Activated CD8-positive, alpha-beta memory T cell treated with anti-CD3 and anti-CD28 coated beads for 24 hours (primary cell): ENCODE measurements at places on chromosomes 2 and 18.
A peak's percentile ranks its signal among the peaks of the same experiment; 100 is the strongest.

- DNase-seq: peak; percentile 60
These were observed 1.8 kb upstream of the TBR1 start for GRCh38 chr2:161414042-161415033.

GRCh38 chr2:7570247-7570646 is 653.0 kb downstream of the RNF144A start:
- no peak for DNase-seq

GRCh38 chr18:58288921-58289797 is 245.1 kb downstream of the NEDD4L start:
- no peak for DNase-seq

- no peak for DNase-seq
These were observed 279.6 kb downstream of the TXNL1 start for GRCh38 chr18:56358608-56359280.

- peak; percentile 74 for DNase-seq
These were observed 72.8 kb upstream of the TAF1B start for GRCh38 chr2:9770308-9771100.

DNA sequence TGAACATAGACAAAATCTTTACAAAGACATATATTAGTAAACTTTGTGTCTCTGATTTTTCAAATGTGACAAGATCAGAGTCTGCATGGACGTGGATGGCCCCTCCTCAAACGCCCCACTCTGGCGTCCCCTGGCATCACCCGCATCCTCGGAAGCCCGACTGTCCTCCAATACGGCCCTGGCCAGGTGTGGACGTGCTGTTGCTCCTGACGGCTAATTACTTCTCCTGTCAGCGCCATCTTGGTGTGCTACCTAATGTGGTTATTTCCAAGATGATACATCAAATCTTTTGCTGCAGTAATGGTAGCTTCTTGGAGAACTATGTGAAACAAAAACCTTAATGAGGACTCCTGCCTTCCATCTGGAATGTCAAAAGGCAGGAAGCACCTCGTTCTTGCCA is 747.4 kb upstream of the SALL3 start:
- no peak for DNase-seq
